ENCODE measurements at places on chromosomes 16 and 17. TPM values are rescaled to one million over a fixed set of nuclear protein-coding genes. Genes with fewer than 3 reads are reported as not detected.

The TBC1D3K gene
- total RNA-seq, result not detected

GRCh38 chr16:67928561-67929364 lies 2.9 kb downstream of the CTRL start:
- no peak for DNase-seq

GRCh38 chr17:62219221-62219899 lies 154.3 kb upstream of the MED13 start:
- no peak for DNase-seq

- DNase-seq, result no peak
Measured at GRCh38 chr17:3004925-3005324, 58.5 kb downstream of the OR1D5 start.

DNA sequence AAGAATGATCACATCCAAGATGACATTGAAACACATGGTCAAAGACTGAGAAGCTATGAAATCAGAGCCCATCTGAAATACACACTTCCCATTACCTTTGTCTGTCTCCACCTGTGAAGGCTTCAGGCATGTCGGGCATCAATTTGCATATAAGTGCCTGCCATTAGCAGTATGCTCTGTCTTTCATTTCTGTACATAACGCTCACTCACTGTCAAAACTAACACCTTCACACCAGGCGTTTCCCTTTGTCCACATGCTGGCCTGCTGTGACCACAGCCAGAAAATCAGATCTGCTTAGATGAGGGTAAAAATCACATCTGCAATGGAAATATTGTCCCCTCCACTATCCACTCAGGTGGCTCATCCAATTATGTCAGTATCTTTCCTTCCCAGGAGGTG lies 524.8 kb downstream of the TOX3 start:
- no peak for DNase-seq

- DNase-seq, result no peak
Measured at GRCh38 chr16:56281249-56281805, 90.0 kb downstream of the GNAO1 start.

The DCXR gene
- total RNA-seq, result 56.6 TPM

DNA sequence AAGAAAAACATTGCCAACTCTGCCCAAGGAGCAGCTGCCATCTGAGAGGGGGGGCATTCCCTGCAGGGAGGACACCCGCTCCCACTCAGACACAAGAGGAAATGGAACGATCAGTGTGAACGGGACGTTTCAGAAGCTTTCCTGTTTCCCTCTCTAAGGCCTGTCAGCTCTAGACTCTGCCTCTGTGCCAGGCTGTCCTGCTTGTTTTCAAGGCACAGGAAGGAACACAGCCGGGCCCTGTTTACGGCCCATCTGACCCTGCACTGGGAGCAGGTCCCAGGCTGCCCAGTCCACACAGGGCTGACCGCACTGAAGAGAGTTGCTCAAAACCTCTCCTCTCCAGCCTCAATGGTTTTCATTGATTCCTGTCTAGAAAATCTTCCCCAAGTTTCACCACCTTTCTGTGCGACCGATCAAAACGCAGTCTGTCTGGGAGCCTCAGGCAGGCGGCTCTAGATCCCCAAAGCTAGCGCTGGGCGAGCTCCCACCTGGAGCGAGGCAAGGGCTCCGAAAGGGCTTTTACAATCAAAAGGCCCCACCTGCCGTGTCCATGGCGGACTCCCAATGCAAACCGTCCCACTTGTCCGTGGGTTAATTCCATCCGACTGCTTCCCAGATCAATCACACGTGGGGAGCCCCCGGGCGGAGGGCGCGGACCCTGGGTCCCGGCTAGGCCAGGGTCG lies 1.5 kb downstream of the PIEZO1 start:
- no peak for DNase-seq

The OR3A1 gene
- total RNA-seq, result not detected

The CD300LB gene
- not detected for total RNA-seq

DNA sequence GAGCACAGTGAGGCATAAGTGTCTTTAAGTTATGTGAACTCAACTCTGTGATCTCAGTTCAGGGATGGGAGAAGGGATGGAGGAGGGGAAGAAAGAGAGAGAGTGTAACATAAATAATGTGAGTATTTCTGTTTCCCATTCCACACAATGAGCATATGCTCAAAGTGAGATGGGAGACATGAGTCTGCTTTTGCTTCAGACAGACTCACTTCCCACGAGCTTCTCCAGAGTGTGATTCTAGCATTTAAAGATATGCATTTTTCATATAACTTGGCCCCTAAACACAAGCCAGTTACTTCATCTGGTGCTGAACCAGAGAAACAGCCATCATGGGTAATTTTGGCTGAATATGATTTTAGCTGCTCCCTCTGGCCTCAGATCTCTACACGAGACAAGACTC lies 35.0 kb downstream of the SHISA9 start:
- no peak for DNase-seq

- DNase-seq, result no peak
Measured at GRCh38 chr17:73089322-73090317, 2.9 kb downstream of the SLC39A11 start.

DNA sequence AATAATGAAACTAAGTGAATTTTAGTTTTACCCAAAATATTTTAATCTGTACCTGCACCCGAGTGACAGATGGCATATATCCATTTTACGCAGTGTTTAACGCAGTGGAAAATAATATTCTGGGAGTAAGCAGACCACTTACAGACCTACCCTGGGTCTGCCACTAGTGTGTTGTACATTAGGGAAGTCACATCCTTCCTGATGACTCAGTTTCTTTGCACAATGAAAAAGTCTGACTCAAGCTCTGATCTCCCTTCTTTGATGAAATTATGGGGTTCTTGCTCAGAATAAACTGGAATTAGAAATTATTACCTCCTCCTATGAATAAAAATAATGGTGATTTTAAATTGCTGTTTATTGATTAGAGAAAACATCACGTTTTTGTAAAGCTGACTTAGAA lies 123.2 kb upstream of the AXIN2 start:
- DNase-seq, result peak; percentile 40

- DNase-seq, result no peak
Measured at GRCh38 chr17:43790311-43790940, 10.2 kb downstream of the CFAP97D1 start.

The PRSS33 gene
- total RNA-seq, result not detected

- no peak for DNase-seq
Measured at GRCh38 chr17:77375108-77375916, 234.5 kb downstream of the SEC14L1 start.

DNA sequence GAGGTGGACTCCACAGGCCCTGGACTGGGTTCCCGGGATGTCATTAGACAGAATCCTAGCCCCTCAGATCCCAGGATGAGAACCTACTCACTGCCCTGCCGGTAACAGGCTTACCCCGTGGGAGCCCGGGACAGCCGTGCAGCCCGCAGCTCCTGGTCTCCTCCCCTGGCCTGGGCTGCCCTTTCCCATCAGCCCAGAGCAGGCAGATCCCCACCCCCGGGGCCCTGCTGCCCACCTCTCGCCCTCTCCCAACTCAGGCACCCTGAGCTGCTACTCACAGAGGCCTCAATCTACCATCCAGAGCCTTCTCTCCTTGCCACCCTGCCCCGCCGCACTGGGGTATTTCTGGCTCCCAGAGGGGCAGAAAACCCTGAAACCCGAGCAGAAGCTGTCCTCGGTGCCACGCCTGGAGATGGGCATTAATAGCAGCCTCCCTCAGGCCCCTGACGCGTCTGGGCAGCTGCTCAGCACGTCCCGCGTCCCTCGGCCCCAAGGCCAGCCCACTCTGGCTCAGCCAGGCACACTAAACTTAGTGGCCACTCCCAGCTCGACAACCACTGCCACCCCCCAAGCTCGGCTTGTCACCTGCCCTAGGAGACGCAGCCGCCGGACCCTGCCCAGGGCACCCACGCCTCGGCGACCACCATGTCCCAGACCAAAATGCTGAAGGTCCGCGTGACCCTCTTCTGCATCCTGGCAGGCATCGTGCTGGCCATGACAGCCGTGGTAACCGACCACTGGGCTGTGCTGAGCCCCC lies at the start of gene CACNG1:
Gene CACNG1, plus strand, starts transcription at position 539 of the 757 bp plus-strand sequence. Its CDS starts 107 bp downstream, at position 646.
- no peak for DNase-seq

The PRR35 gene
- total RNA-seq, result not detected

DNA sequence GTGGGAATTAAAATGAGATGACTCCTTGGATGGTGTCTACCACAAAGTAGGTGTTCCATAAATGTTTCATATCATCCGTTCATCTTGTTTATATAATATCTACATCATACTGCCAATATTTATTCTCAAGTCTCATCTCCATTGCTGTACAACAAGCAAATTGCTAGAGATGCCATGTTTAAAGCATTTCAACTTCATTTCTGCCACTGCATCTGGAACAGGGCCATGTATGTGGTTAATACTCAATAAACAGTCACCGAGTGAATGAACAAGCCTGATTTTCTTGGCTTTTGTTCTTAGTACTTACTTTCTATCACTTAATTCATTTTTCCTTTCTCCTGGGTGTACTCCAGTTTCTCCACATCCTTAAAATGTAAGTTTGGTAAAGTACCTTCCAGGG lies 107.6 kb downstream of the KCNJ2 start:
- DNase-seq, result no peak

GRCh38 chr16:14302031-14302398 lies 230.9 kb downstream of the MRTFB start:
- DNase-seq, result no peak

DNA sequence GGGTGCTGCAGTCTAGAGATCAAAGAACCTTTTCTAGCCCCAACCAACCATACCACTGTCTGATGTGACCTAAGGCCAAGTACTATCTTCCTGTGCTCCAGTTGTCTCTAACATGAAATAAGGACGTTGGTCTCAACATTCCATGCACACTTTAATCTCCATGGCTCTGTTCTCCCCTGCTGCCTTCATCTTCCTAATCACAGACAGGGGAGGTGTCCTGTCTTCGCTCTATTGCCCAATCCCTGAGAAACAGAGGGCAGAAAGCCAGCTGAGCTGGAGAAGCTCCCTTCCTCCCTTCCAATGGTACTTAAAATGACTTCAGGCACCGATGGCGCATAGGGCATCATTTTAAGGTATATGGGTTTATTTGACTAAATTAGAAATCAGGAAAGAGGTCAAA lies 148.9 kb upstream of the GNAO1 start:
- DNase-seq, result no peak

DNA sequence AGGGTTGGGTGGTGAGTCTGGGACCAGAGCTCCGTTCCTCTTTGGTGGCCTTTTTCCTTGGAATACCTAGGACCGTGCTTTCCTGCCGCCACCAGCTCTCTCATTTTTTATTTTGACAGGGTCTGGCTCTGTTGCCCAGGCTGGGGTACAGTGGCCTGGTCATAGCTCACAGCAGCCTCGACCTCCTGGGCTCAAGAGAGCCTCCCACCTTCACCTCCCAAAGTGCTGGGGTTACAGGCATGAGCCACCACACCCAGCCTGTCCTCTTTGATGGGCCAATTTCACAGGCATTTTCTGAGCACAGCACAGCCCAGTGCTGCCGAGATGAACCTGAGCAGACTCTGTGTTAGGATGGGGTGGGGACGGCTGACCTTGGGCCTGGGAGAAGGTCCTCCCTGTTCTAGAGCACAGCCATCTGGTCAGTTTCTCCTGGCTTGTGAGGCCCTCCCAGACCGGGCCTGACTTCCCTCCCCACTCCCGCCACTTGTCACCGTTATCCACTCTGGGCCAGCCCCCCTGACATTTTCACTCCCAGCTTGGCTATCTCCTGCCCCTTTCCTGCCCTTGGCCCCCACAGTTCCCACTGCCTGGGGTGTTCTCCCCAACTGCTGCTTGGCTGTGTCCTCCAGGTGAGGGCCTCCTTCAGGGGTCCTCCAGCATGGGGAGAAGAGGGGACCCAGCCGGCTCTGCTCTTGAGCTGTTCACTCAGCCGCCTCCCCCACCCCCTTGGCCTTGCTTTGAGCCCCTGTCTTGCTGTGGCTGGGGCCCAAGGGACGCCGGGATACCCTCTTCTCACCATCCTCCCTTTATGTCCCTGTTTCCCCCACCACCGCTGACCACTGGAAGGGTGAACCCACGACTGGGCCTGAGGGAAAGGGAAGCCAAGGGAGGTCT lies 5.0 kb downstream of the ADCY7 start:
- no peak for DNase-seq

DNA sequence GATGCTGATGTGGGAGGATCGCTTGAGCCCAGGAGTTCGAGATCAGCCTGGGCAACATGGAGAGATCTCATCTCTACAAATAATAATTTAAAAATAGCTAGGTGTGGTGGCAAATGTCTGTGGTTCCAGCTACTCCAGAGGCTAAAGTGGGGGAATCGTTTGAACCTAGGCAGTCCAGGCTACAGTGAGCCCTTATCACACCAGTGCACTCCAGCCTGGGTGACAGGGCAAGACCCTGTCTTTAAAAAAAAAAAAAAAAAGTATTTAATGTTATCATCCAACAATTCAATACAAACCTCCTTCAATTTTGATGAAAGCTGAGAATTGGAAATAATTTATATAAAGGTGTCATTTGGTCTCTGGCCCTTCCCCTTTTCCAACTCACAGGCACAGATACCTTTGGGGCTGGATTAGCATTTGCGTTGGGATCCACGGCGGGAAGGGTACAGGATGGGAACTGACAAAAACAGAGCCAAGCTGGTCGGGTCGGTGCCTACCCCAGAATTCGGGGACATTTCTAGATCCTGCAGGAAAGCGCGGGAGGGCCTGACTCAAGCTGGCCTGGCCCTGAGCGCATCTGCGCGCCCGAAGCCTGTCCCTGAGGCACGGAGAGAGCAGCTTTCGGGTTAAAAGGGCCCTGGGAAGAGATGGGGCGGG lies 860 bp upstream of the DCAF7 start:
- DNase-seq, result no peak

The CDRT15 gene
- not detected for total RNA-seq

GRCh38 chr17:39769974-39770587 lies 32.3 kb downstream of the GRB7 start:
- DNase-seq, result no peak

DNA sequence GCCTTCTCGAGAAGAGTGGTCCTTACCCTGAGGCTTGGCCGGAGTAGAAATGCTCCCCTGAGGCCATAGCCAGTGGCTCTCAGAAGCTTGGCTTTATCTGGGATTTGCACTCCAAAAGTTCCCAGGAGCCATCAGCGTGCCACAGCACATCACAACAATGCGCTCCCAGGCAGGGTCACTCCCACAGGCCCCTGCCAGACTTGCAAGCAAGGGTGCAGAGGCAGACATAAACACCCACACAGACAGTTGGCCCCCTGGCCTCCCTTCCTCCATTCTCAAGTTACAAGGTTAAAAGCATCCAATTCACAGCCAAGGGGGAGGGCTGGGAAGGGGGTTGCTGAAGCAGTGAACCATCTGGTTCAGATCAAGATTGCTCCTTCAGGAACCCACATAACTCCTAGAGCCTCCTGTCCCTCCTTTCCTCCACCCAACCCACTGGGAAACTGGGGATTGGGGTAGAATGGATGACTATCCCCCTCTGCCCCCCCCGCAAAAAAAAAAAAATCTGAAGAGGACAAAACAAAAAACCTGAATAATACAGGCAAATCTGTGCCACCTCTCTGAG lies 1.8 kb downstream of the ST3GAL2 start:
- no peak for DNase-seq

The VPS35 gene
- 124 TPM for total RNA-seq
